Upper lobe of left lung (tissue), 6 donors: ENCODE measurements at places on chromosomes 5 and 9. TPM values are rescaled to one million over a fixed set of nuclear protein-coding genes. Genes with fewer than 3 reads are reported as not detected.

Gene IL4
- total RNA-seq: not detected

DNA sequence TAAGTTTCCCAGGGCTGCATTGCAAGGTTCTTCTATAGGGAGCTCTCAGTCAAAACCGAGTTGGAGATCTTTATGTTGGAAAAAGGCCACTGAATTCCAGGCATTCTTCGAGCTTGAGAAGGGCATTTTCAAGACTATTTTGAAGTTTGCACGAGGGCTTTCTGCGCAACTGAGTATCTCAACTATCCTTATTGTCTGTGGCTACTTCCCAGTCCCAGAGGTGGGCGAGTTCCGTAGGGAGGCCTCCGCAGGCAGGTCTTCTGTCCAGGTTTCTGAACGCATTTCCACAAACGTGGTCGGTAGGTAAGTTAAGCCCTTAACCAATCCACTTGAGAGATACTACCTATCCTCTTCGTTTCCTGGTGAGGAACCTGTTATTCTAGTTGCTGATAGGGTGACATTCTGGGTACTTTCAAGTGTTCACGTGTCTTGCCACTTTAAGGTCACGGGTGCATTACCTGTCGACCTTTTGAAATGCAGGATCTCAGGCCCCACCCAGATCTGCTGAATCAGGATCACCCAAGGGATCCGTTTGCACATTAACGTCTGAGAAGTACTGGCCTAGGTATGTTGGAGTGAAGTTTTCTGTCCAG, 51.4 kb upstream of the TJP2 start:
- DNase-seq: peak; percentile 86

GRCh38 chr5:143635146-143635752, 176.7 kb upstream of the HMHB1 start:
- peak; percentile 47 for DNase-seq

DNA sequence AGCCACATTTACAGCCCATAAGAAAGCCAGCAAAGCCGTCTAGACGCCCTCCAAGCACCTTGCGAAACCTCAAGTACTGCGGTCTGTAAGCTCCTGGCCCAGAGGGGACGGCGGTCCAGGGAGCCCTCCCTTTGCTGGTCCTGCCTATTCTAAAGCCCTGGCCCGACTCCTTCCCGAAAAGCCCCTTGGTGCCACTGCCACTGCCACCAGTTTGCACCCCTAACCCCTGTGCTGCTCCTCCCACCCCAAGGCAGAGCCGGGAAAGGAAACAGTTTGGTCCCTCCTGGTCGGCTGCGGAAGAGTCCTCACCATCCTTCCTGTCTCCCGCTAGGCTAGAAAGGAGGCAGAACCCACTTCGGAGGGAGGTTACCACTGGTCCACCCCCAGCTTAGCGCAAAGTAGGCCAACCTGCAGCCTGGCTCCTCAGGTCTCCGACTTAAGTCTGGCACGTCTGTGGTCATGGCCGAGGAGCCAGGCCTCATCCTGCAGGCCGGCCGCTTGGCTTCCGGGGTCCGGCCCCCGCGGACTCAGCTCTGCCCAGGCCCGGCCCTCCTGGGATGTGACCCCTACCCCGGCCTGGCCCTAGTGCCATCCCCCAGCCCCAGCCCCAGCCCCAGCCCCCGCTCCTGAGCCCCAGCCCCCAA, 916 bp downstream of the TOR1A start:
- peak; percentile 82 for DNase-seq

Gene SPATA31A3
- total RNA-seq: not detected

Gene DDX4
- total RNA-seq: not detected

GRCh38 chr5:111942661-111943401, 185.8 kb upstream of the NREP start:
- no peak for DNase-seq

GRCh38 chr5:99331061-99331460, 402.3 kb upstream of the CHD1 start:
- no peak for DNase-seq

DNA sequence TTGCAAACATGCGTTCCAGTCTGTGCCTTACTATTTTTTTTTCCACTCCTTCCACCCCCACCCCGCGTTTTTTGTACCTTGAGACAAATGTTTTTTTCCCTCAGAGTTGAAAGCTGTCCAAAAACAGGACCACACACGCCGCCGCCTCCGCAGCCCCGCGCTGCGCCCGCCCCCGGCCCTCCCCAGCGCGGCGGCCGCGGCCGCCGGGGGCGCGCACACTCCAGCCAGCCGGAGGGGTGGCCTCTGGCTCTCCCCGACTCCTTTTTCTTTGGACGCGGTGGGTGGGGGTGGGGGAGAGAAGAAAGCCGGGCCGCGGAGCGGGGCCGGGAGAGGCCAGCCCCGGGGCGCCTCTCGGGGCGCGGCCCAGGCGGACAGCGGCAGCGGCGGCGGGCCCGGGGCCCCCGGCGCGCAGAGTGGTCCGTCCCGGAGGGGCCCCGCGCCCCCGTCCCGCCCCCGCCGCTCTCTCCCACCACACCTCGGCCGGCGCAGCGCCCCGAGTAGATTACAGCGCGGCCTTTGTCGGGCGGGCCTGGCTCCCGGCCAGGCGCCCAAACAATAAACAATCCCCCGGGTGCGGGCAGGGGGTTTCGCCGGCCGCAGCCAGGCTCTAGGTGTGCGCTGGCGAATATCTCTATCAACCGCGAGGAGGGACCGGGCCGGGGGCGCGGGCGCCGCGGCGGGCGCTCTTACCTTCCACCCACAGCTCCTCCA, 10.9 kb downstream of the PTCH1 start:
- no peak for DNase-seq

DNA sequence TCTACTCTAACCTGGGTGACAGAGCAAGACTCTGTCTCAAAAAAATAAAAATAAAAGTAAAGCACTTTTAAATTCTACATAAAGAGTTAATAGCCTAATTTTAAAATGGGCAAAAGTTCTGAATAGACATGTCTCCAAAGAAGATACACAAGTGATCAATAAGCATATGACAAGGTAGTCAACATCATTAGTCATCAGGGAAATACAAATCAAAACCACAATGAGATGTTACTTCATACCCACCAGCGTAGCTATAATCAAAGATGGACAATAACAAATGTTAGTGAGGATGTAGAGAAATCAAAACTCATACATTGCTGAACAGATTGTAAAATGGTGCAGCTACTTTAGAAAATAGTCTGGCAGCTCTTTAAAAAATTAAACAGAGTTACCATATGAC, 64.1 kb downstream of the IQGAP2 start:
- no peak for DNase-seq

Gene TENT4A
- 20.5 TPM for total RNA-seq

Gene DEPDC1B
- total RNA-seq: 0.91 TPM

Gene RAPGEF6
- total RNA-seq: 18.2 TPM

Gene SMIM3
- total RNA-seq: 21.1 TPM

DNA sequence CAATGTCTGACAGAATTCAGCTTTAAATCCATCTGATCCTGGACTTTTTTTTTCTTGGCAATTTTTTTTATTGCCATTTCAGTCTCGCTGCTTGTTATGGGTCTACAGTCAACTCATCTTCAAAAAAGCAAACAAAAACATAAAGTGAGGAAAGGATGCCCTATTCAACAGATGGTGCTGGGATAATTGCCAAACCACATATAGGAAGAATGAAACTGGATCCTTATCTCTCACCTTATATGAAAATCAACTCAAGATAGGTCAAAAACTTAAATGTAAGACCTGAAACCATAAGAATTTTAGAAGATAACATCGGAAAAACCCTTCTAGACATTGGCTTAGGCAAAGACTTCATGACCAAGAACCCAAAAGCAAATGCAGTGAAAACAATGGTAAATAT, 389.1 kb upstream of the ST8SIA4 start:
- DNase-seq: no peak

Gene SHISAL2B
- not detected for total RNA-seq

DNA sequence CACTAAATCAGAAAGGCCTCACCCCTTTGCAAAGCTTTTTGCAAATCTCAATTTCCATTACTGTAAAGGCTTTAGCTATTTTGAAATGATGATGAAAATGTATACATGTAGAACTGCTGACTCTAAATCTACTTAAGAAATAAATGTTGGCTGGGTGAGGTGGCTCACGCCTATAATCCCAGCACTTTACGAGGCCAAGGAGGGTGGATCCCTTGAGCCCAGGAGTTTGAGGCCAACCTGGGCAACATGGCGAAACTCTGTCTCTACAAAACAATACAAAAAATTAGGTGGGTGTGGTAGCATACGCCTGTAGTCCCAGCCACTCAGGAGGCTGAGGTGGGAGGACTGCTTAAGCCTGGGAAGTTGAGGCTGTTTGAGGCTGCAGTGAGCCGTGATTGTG, 64.6 kb downstream of the PTPN3 start:
- DNase-seq: no peak

Gene ARID3C
- not detected for total RNA-seq

GRCh38 chr9:38251036-38251860, 141.3 kb upstream of the ALDH1B1 start:
- DNase-seq: no peak

Gene GRM6
- not detected for total RNA-seq

- no peak for DNase-seq
These were observed 60.6 kb downstream of the ENTREP1 start for GRCh38 chr9:69385581-69386033.

Gene GARIN3
- total RNA-seq: not detected

DNA sequence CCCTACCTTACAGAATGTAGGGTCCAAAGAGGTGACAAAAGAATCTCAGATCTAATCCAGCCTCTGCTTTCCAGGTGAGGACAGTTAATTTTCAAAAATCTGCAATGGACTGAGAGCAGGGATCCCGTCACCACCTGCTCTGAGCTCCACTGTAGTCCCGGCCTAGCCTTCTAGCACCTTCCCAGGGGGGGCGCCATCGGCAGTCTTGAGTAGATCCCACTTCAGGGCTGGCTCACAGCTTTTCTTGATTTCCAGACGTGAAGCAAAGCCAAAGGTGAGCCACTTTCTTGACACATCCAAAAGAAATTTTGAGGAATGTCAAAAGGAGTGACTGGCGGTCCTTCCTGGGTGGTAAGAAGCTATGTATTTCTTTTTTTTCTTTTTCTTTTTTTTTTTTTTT, 114.1 kb downstream of the SYK start:
- no peak for DNase-seq

Gene SMIM33
- not detected for total RNA-seq
